ENCODE measurements at places on chromosomes 11 and 22.
A peak's percentile ranks its signal among the peaks of the same experiment; 100 is the strongest.

DNA sequence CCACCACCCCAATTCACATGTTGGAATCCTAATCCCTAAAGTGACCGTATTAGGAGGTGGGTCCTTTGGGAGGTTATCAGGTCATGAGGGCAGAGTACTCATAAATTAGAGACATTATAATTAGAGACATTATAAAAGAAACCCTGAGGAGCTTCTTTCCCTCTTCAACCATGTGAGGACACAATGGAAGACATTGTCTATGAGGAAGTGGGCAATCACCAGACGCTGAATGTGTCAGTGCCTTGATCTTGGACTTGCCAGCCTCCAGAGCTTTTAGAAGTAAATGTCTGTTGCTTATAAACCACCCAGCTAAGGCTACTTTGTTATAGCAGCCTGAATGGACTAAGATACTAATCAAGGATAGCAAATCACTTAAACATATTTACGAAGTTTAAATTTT is 14.8 kb downstream of the GAB2 start:
- DNase-seq: no peak

DNA sequence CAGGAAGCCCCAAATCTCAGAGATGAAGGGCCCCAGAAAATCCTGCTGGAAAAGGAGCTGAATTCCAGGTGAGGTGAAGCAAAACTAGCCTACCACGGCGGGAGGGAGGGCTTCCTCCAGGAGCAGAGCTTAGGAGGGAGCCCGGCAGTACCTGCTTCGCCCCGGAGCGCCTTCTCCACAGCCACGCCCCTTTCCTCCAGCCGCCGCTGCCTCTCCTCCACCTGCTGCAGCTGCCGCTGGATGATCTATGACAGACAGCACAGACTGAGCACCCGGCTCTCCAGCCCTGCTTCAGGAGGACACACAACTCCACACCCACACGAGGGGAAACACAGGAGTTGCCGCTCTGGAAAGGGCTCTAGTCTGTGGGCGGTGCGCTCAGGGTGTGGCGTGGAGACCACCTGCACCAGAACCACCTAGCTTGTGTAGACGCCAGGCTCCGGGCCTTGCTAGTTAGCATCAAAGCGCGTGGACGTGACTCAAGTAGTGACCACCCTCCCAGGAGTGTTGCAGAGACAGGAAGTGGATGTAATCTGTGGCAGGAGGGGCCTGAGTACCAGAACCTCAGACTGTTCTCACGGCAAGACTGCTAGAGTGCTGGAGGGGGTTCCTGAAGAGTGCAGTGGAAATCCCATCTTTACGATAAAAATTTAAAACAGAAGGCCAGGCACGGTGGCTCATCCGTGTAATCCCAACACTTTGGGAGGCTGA is 34.6 kb upstream of the BID start:
- no peak for DNase-seq

DNA sequence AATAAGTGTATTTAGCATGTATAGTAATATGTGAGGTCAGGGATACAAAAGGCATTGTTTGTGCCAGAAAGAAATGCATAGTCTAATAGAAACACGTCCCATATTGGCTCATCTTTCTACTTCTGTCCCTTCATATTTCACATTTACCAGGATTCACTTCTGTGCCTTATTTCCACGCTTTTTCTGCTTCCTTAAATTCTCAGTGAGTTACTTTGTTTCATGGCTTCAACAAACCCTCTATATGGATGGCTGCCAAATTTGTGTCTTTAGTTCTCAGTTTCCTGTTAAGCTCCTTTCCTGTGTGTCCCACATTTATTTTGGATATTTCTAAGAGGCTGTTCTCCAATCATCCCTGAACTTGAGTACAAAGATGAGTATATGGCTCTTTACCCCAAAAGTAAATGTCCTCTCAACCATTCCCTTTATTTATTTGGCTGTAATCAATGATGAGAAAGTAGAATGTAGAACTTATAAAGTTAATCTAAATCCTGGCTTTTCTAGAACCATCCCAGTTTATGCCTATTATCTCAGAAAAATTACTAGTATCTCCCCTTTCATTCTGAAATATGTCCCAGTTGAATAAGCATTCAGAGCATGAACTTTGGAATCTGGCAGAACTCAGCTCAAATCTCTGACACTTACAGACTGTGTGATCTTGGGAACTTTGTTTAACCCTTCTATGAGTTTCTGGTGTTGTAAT is 23.5 kb downstream of the OR8B12 start:
- DNase-seq: no peak

DNA sequence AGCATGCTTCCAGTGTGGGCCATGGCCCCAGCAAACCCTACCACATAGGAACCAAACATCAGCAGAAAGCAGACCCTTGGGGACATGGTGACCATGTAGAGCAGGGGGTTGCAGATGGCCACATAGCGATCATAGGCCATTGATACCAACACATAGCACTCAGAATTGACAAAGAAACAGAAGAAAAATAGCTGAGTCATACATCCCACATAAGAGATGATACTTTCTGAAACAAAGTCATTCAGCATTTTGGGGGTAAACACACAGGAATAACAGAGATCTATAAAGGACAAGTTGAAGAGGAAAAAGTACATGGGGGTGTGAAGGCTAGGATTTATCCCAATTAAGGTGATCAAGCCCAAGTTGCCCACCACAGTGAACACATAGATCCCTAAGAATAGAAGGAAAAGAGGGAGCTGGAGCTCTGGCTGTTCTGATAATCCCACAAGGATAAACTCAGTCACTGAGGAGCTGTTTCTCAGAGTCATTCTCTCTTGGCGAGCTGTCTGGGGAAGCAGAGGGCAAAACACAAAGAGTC is at the start of gene OR8B4:
Gene OR8B4, minus strand, starts transcription at position 488 of the 538 bp plus-strand sequence. Its CDS starts 0 bp downstream, at position 488.
- no peak for DNase-seq

DNA sequence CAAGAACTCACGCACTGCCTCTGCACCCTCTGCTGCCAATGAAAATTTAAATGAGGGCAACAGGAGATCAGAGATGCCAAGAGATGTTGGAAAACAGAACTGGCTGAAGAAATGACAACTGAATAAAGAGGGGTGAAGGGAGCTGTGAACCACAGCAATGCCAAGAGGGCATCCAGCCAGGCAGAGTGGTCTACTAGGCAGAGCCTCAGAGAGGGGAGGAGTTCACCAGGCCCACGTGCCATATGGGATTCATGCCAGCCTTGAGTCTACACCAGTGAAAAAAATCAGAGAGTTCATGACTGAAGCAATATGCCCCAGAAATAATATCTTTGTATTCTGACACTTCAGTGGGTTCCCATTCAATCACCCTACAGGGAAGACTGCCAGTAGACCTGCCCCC is 4.4 kb downstream of the APOL2 start:
- DNase-seq: no peak

- no peak for DNase-seq
Observed at GRCh38 chr22:48855013-48855412, 972.7 kb downstream of the BRD1 start.

- no peak for DNase-seq
Observed at GRCh38 chr11:70147668-70148067, 55.4 kb upstream of the FADD start.

DNA sequence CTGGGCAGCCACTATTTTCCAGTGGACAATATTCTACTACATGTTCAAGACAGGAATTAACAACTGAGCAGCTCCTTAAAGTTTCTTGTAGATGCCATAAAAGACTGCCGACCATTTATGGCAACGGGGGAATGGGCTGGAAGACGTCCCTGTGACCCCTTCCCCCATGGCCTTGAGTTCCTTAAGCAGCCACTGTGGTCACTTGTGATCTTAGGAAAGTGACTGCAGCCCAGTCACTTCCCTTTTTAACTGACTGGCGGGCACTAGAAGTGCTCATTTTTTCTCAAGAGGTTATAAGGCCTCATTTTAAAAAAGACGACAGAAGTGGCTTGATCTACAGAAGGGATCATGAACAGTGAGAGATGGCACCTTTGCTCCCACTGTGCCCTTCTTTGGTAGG is 153.2 kb upstream of the NARS2 start:
- no peak for DNase-seq

- no peak for DNase-seq
Observed at GRCh38 chr22:20792966-20793728, 19.2 kb downstream of the SERPIND1 start.

DNA sequence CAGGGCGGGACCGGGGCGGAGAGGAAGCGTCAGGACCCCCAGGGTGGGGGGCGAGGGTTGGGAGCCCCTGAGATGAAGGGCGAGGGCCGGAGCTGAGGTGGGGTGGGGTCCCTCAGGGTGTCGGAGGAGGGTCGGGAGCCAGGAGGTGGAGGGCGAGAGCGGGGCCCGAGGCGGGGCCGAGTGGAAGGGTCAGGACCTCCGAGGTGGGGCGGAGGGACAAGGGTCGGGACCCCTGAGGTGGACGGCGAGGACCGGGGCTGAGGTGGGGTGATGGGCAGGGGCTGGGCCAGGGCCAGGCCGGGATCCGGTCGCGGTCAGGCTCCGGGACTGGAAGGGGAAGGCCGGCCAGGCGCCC is 409 bp downstream of the SMC1B start:
- DNase-seq: no peak

- DNase-seq: no peak
Observed at GRCh38 chr22:48147404-48147803, 1385.0 kb downstream of the TBC1D22A start.

DNA sequence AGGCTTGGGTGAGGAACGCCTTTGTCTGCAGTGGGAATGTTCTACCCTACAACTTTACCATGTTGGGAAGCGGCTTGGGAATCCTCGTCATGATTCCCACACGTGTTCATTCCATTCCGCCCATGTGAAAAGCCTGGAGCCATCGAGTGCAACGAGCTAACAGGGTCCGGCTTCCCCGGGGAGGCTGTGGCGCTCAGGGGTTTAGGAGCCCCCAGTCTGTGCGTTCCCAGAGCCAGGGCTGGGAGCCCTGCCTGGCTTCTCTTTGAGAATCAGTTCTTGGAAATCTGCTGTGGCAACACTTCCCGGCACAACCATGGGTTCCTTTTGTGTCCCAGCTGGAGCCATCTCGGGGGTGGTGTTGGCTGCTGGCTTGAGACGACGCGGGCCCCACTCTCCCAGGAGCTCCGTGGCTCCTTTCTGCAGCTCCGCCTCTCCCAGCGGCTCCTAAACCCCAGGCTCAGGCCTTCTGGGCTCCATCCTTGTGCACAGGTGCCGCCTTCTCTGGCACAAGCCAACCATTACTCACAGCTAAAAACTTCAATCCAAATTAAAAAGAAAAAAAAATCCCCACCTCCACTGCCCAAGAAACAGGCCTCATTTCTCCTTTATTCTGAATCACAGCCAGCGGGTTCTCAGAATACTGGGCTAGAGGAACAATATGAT is 18.7 kb upstream of the PPFIA1 start:
- DNase-seq: no peak

DNA sequence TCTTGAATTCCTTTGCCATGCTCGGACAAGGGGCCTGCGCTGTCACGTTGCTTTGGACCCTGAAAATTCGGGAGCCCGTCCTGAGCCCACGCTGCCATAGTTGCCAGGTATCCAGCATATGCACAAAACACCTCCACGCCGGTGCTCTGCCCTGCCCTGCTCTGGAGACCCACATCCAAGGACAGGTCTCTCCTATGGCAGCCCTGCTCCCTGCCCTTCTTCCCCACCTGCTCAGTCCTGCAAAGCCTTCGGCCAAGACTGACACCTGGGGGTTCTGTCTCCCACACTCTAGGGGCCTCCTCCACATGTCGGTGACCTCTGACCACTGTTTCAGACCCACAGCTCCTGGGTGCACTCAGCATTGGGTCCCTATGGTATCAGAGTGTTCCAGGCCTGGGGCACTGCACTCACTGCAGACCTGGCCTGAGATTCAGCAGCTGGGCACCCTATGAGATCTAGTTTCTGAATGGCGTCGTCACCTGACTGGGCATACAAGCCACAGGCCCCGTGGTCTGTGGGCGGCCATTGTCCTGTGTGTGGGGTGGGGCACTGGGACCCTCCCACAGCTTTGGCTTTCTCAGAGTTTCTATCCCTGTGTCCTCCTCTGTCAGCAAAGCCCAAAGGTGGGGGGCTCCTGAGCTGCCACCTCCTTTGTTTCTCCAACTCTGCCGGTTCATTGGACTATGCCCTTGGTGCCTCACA is 2.0 kb upstream of the KRTAP5-6 start:
- no peak for DNase-seq

- DNase-seq: no peak
Observed at GRCh38 chr11:7417328-7417727, 68.0 kb upstream of the OLFML1 start.

GRCh38 chr22:48711031-48711431 is 1116.6 kb downstream of the BRD1 start:
- peak; percentile 74 for DNase-seq

GRCh38 chr11:11635443-11635842 is 13.6 kb upstream of the GALNT18 start:
- no peak for DNase-seq

GRCh38 chr11:114556135-114556534 is 3.5 kb downstream of the NXPE1 start:
- no peak for DNase-seq

- no peak for DNase-seq
Observed at GRCh38 chr11:73759610-73760134, 1.2 kb downstream of the RAB6A start.

GRCh38 chr11:93958991-93959390 is 62.2 kb upstream of the HEPHL1 start:
- DNase-seq: no peak

- DNase-seq: peak; percentile 84
Observed at GRCh38 chr11:2301631-2302305, at the start of the genes C11orf21 and TSPAN32. C11orf21 (minus strand) TSS chr11:2301918; CDS start chr11:2301808, 110 bp downstream. TSPAN32 (plus strand) TSS chr11:2302013; CDS start chr11:2302150, 137 bp downstream.

- no peak for DNase-seq
Observed at GRCh38 chr11:121928597-121929580, 187.1 kb downstream of the BLID start.

- no peak for DNase-seq
Observed at GRCh38 chr11:72242141-72242540, 1.8 kb downstream of the PHOX2A start.

- no peak for DNase-seq
Observed at GRCh38 chr22:24812950-24813775, 7.2 kb downstream of the SGSM1 start.

DNA sequence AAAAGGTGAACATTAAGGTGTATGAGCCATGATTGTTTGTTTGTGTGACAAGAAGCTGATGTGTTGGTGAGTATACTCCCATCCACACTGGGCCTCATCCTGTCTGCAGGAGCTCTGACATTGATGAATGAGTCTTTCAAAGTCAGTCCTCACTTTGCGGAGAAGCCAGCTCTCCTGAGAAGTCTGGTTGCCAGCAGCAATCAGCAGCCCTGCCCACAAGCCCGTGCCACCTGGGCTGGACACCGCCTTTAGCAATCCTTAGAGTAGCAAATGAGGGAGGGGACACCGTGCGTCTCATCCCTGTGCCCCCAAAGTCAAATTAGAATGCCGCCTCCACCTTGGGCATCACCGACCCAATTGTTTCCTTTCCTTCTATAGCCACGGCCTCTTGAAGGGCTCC is 174.8 kb upstream of the NECTIN1 start:
- peak; percentile 58 for DNase-seq

Data from posterior vena cava (tissue), 2 donors.